Stimulated activated CD4-positive, alpha-beta T cell treated with anti-CD3 and anti-CD28 coated beads, Interleukin-12 subunit alpha, Interleukin-12 subunit beta, amount 100 ng/mL, for 24 hours (primary cell): ENCODE measurements at places on chromosomes 12 and 14.
A peak's percentile ranks its signal among the peaks of the same experiment; 100 is the strongest.

- no peak for DNase-seq
Measured at GRCh38 chr14:23353433-23353780, 720 bp upstream of the SLC22A17 start.

DNA sequence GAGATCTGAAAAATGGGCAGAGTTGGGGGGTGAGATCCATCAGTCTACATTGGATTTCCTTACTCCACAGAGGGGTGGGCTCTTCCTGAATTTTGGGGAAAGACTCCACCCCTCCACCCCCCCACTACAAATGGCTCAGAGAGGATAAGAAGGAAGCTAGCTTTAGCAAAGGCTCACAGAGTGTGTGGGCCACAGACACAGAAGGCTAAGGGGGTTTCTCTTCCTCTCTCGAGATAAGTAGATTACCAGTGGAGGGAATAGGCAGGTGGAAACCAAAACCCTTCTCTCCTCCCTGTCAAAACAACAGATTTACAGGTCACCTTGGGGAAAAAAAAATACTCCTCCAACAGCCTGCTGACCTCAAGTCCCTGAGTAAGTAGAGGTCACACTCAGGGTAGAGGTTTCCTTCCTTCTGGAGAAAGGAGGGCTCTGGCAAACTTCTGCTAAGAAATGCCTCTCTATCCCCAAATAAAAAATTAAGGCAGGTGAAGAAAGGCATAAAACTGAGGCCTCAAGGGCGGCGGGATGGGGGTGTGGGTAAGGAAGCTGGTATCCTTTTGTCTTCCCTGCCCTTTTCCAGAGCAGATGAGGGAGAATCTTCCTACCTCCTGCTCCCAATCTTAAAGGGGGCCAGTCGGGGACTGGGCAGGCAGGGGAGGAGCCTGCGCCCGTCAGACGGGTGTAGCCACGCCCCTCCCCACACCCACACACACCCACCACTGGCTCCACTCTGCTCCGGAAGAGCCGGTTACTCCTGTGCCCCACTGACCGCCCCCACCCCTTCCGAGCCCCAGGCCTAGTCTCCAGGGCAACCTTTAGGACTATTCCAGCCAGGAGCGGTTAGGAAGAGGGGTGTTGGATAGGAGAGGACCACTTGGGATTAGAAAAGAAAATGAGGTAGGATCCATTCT lies 1.9 kb upstream of the BAZ2A start:
- peak; percentile 9 for DNase-seq

GRCh38 chr14:55370883-55371455 lies 40.7 kb downstream of the ATG14 start:
- no peak for DNase-seq

DNA sequence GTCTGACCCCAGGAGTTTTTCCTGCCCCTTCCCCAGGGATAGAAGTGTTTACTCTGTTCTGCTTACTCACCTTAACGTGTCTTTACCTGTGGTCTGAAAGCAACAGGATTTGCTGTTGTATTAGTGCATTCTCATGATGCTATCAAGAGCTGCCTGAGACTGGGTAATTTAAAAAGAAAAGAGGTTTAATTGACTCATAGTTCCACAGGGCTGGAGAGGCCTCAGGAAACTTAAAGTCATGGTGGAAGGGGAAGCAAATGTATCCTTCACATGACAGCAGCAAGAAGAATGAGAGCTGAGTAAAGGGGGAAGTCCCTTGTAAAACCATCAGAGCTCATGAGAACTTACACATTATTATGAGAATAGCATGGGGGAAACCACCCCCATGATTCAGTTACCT lies 240.4 kb downstream of the SNAPC1 start:
- DNase-seq = no peak

- DNase-seq = no peak
Measured at GRCh38 chr14:100670753-100671049, 56.0 kb upstream of the DLK1 start.

GRCh38 chr12:118397708-118398440 lies 21.5 kb downstream of the SUDS3 start:
- DNase-seq = no peak
